ENCODE measurements at places on chromosomes 1 and 21.

DNA sequence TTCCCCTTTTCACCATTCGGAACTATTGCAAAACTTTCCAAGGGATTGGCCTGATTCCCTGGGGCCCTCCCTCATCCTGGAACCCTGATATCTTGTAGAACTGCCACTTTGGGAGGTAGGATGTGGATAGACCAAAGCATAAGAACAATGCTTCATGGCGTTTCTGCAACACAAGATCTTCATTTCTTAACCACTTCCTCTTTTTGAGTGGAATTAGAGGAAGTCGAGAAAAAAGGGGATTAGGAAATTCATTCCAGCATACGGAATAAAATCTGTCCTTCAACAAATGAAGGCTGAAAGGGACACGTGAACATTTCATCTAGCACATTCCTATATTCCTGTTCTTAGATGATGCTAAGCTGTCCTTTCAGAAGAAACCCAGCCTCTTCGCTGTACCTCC is 149.3 kb downstream of the HUNK start:
- no peak for DNase-seq

DNA sequence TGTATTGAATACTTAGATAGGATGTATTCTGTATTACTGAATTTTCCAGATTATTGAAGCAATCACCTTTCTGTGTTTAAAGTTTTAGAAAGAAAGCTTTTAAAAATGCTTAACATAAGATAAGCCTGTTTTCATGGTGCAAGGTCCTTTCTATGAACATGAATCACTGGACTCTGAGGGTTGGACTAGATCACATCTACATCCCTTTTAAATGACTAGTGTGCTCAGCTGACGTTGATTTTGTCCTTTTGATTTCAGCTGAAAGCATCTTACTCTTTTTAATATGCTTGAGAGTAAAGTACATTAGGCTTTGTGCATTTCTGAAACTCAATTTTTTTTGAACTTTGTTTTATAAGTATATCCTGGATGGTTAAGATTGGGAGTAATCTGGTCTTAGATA is 16.2 kb downstream of the MIER1 start:
- DNase-seq, result no peak

GRCh38 chr21:42722153-42722552 is 68.7 kb downstream of the PDE9A start:
- DNase-seq, result no peak

DNA sequence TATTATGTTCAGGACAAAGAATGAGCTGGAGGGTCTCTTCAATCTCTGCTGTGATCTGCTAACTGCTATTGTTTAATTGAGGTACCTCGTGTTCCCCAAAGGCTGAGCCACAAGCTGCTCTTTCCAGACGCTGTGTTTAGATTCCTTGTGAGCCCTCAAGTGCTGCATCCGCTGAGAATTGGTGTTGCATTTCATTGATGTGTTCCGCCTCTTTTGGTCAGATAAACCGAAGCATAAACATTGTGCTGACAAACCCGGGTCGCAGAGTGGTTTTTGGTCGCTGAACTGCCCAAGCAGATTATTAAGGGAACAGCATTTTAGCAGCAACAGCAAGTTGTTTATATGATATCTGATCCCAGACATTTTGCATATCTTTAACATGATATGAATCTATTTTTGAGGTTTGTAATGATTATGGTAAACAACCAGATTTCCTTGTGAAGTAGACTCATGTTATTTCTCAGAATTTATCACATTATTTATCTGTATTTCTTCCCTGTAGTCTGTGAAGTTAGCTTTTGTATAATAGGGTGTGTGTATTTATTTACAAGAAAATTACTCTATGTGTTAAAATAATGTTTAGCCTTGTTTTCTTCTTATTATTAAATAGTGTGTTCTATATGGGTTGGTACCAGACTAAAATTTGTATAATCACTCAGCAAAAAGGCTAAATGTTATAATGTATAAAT is 217.2 kb upstream of the C1orf105 start:
- DNase-seq, result no peak

GRCh38 chr21:42579456-42580075 is 65.9 kb downstream of the SLC37A1 start:
- no peak for DNase-seq

DNA sequence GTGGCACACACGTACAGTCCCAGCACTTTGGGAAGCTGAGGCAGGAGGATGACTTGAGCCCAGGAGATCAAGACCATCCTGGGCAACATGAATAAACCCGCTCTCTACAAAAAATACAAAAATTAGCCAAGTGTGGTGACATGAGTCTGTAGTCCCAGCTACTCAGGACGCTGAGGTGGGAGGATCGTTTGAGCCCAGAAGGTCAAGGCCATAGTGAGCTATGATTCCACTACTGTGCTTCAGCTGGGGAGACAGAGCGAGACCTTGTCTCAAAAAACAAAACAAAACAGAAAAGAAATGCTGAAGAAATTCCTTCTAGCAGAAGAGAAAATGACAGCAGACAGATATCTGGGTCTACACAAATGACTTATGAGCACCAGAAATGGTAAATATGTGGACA is 10.3 kb downstream of the ALDH9A1 start:
- no peak for DNase-seq

- DNase-seq, result no peak
Observed at GRCh38 chr1:116521186-116521585, 49.6 kb downstream of the CD58 start.

Measured in stimulated activated CD4-positive, alpha-beta T cell treated with anti-CD3 and anti-CD28 coated beads, Interleukin-4, amount 100 ng/mL, for 48 hours (primary cell).